ENCODE measurements at places on chromosomes 3 and 15.

GRCh38 chr3:46730819-46731218 is 13.2 kb upstream of the PRSS50 start:
- DNase-seq = no peak

- no peak for DNase-seq
Measured at GRCh38 chr3:51706788-51707731, at the start of gene GRM2. TSS of gene GRM2 (plus strand) at chr3:51707068. CDS start at chr3:51708984, 1,916 bp downstream.

GRCh38 chr15:70633103-70633831 is 130.1 kb downstream of the UACA start:
- DNase-seq = no peak

GRCh38 chr3:73072634-73073033 is 11.2 kb downstream of the EBLN2 start:
- no peak for DNase-seq

Measured in GM04503 (cell line).